Left lung (tissue), 14 donors: ENCODE measurements at places on chromosomes 11 and 22. TPM values are rescaled to one million over a fixed set of nuclear protein-coding genes. Genes with fewer than 3 reads are reported as not detected.

DNA sequence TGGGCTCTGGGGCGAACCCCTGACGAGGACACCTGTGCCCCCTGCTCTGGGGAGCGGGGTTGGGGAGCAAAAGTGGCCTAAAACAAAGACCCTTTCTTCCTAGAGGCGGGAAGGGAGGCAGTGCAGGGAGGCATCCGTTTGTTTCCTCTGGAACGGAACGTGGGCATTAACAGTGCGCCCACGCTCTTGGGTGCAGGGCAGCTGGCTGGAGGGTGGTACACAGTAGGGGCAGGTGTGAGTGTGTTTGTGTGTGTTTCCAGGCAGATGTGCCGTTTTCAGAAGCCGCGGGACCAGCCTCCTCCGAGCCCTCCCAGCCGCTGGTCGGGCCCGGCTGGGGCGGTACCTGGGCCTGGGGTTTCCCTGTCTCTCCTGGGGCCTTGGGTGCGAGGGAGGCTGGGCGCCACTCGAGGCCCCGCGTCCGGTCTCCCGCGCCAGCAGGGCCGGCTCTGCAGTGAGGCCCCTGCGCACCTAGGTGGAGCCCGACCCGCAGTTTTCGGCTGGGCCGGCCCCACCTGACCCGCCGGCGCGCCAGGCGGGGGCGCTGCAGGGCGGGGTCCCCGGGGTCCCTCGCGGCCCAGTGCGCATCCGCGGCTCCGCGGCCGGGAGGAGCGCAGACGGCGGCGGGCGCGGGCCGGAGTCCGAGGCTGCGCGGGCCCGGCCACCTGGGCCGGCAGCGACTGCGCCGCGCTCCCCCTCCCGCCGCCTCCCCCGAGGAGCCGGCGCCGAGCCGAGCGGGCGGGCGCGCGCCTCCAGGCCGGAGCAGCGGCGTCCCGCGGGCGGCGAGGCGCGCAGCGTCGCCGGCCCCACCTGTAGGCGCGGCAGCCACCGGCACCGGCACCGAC lies 1252.7 kb downstream of the BRD1 start:
- DNase-seq = peak; percentile 23

GRCh38 chr11:126061707-126062678 lies 673 bp downstream of the CDON start:
- peak; percentile 83 for DNase-seq

- no peak for DNase-seq
Observed at GRCh38 chr11:104713401-104713800, 184.9 kb downstream of the CASP12 start.

- DNase-seq = no peak
Observed at GRCh38 chr22:22316589-22316988, 72.0 kb downstream of the VPREB1 start.

GRCh38 chr11:29224739-29225384 lies 792.0 kb downstream of the KCNA4 start:
- DNase-seq = no peak

GRCh38 chr22:46103664-46104063 lies 46.7 kb upstream of the PPARA start:
- DNase-seq = no peak

- DNase-seq = peak; percentile 27
Observed at GRCh38 chr11:124656774-124657630, 16.5 kb downstream of the SIAE start.

GRCh38 chr11:111081021-111081511 lies 164.5 kb upstream of the POU2AF2 start:
- no peak for DNase-seq

- DNase-seq = no peak
Observed at GRCh38 chr11:112247201-112247600, 13.5 kb downstream of the PLET1 start.

PAK1 gene
- total RNA-seq = 32.4 TPM

GRIK4 gene
- 0.76 TPM for total RNA-seq
